ENCODE measurements at places on chromosomes 2 and 18.

GRCh38 chr2:54456612-54457322 lies 640 bp downstream of the SPTBN1 start:
- no peak for DNase-seq

- DNase-seq, result no peak
Measured at GRCh38 chr2:227578642-227579041, 20.1 kb upstream of the SCYGR2 start.

DNA sequence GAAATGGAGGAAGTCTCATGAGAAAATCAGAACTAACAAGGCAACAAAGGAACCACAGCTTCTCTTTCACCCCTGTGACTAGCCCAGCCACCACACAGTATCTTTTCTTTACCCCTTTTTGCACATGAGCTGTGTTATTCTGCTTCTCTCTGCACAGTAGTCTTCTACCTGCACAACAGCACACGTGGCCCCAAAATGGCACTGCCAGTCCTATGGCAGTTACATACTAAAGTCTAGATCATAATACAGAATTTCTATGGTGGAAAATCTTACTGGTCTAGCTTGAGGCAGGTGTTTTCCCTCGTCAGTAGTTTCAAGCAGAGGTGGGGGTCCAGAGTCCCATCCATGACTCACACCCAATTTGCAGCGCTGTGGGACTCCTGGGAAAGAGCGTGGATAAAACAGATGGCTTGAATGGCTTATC lies 177.7 kb downstream of the DIS3L2 start:
- no peak for DNase-seq

DNA sequence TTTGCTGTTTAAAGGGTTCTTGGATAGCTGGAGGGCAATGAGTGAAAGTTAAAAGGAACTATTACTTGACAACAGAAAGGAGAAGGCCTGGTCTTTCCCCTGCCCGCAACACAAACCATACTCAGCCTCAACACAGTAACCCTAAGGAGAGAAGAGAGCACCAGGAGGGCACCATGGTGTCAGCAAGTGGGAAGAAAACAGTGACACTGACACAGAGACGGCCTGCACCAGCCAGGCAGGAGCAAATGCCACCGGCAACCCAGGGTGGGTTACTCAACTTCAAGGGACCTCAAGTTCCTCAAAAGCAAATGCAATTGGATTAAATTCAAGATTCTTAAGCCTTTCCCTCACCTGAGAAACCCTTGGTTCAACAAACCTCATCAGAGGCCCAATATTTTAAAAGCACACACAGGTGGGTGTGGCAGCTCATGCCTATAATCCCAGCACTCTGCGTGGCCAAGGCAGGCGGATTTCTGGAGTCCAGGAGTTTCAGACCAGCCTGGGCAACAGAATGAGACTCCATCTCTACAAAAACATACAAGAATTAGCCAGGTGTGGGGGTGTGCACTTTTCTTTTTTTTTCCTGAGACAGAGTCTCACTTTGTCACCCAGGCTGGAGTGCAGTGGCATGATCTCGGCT lies 52.3 kb downstream of the TFCP2L1 start:
- no peak for DNase-seq

DNA sequence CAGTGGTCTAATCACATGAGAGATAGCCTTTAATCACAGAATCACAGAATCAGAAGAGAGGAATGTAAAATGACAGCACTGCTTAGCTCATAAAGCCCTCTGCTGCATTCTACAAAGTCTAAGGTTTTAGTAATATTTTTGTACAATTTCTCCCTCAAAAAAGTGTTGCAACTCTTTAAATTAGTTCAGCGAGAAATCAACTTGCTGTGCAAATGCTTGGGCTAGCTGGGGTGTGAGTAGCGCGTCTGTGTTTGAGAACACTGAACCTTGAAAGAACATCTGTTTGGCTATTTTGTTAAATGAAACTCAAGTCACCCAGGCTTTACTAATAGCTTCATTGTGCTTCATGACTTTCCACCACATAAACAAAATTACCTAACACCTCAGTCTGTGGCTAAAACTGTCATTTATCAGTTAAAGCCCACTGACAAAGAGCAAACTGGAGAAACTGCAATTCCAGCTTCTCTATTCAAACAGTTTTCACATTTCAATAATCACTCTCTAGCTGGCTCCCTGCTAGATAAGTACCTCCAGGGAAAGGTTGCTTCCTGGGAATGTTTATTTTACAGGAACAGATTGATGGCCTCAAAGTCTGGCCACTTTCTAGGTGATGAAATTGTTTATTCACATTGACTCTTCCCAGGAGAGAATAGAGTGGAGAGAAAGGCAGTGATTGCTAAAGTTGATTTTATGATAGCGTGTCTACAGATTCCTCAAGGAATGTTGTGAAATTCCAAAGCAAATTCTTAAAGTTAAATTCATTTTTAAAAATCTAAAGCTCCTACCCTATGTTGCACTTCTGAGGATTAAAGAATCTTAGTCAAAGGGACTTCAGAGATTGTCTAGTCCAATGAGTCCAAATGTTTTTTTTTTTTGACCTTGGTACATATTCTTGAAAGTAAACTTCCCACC lies 36.0 kb upstream of the STAT1 start:
- peak; percentile 38 for DNase-seq

DNA sequence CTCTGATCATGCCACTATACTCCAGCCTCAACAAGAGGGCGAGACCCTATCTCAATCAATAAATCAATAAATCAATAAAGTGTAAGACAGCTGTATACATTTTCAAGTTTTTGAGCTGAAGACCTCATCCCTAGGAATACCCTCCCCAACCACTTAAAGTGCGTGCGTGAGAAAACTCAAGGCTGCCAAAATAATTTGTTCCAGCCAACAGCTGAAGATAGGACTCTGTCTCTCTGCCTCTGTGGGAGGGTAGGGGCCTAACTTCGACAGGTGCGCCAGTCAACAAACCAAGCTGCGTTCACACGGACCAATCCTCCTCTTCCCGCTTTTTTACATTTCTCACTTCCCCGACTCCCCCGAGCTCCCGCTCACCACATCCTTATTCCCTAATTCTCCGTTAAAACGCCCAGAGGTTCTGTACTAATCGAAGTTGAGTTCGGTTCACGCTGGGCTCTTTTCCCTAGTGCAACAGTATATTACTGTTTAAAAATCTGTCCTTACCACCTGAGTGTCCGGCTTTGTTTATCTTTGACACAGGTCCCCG lies 618 bp downstream of the POLR2D start:
- no peak for DNase-seq

GRCh38 chr2:234761910-234762309 lies 189.9 kb upstream of the SH3BP4 start:
- DNase-seq, result no peak

GRCh38 chr2:17805717-17806363 lies 10.4 kb upstream of the MSGN1 start:
- no peak for DNase-seq

DNA sequence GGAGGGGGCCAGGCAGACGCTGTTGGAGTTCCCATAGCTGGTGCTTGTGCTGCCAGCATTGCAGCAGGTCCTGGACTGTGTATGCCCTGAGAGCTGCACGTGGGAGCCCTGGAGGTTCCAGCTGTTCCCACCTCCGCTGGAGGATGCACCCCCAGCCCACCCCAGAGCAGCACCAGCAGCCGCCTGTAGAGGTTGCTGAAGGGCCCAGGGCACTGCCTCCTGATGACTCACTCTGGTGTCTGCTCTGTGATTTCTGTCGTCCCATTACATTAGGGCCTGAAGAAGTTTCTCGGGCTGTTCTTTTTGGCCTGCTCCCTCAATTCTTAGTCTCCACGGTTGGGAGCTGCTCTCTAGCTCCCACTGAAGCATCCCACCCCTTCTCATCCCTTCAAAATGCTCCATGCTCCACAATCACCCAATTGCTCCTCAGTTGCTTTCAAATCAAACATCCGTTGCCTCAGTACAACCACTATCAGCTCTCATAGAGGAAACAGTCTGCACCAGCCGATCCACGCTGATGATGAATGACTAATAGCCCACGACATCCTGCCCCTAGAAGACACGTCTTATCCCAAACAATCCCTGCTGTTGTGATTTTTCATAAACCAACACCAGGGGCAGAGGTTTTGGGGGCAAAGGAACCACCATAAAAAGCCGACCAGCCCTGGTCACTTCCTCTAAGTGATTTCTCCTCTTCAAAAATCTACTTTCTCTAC lies 65.2 kb upstream of the RNF152 start:
- no peak for DNase-seq

- no peak for DNase-seq
Measured at GRCh38 chr18:9097349-9097748, 5.2 kb upstream of the NDUFV2 start.

GRCh38 chr18:31792580-31792911 lies 31.9 kb upstream of the SLC25A52 start:
- DNase-seq, result no peak

DNA sequence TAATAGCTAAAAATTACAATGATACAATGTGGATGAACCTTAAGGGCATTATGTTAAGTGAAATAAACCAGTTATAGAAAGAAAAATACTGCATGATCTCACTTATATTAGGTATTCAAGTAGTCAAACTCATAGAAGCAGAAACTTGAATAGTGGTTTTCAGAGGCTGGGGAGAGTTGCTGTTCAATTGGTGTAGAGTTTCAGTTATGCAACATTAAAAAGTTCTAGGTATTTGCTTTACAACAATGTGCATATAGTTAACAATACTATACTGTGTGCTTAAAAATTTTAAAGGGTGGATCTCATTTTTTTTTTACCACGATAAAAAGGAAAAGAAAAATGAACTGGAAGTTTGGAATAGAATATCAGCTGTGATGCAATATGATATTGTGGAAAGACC lies 479.1 kb downstream of the SPAG16 start:
- no peak for DNase-seq

- no peak for DNase-seq
Measured at GRCh38 chr2:71689393-71689792, 236.0 kb downstream of the DYSF start.

DNA sequence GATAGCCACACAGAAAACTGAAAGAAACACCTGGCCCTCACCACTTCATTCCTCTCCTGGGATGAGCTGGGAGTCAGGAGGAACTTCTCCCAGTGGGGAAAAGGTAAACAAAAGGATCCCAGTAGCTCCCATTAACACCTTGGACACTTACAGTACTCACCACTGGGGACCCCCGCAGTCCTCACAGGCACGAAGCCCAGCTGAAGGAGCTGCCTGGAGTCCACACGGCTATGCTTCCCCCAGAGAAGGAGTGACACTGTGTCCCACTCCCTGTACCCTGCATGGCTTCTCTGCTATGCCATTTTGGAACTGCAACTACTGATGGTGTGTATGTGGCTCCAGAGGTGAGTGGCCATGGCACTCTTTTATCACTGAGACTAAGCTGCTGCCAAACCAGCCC lies 1565.1 kb downstream of the LRP1B start:
- no peak for DNase-seq

DNA sequence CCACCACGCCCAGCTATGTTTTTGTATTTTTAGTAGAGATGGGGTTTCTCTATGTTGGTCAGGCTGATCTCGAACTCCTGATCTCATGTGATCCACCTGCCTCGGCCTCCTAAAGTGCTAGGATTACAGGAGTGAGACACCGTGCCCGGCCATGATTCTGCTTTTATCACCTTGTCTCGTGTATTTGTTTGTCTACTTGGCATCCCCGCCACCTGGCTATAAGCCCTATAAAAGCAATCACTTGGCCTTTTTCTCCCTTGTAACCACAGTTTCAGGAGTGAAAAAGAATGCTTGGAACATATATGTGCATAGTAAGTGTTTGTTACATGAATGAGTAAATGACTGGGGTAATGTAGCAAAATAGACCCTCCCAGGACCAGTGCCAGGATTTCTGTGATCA lies 77.5 kb upstream of the PAPOLG start:
- no peak for DNase-seq

DNA sequence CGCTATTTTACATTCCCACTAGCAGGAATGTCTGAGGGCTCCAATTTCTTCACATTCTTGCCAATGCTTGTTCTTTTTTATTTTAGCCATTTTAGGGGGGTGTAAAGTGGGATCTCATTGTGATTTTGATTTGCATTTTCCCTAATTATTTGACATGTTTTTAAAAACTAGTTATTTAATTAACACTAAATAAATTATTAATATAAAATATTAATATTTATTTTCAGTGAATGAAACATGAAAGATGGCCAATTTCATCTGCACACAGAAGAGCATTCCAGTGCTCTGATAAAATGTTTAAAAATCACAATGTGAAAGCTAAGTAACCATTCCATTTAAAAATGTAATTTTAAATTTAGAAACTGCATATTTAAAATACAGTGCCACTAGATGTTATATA lies 322.2 kb upstream of the ZNF521 start:
- DNase-seq, result no peak

GRCh38 chr2:186594001-186594722 lies 4.3 kb downstream of the ITGAV start:
- no peak for DNase-seq

GRCh38 chr2:134008837-134009236 lies 245.0 kb upstream of the MGAT5 start:
- no peak for DNase-seq

- DNase-seq, result no peak
Measured at GRCh38 chr2:186636800-186637496, 47.1 kb downstream of the ITGAV start.

GRCh38 chr18:9782073-9782857 lies 74.2 kb downstream of the RAB31 start:
- no peak for DNase-seq

- DNase-seq, result no peak
Measured at GRCh38 chr2:189076120-189076519, 101.9 kb downstream of the COL3A1 start.

- DNase-seq, result no peak
Measured at GRCh38 chr2:109173311-109174171, 44.5 kb downstream of the SH3RF3 start.

DNA sequence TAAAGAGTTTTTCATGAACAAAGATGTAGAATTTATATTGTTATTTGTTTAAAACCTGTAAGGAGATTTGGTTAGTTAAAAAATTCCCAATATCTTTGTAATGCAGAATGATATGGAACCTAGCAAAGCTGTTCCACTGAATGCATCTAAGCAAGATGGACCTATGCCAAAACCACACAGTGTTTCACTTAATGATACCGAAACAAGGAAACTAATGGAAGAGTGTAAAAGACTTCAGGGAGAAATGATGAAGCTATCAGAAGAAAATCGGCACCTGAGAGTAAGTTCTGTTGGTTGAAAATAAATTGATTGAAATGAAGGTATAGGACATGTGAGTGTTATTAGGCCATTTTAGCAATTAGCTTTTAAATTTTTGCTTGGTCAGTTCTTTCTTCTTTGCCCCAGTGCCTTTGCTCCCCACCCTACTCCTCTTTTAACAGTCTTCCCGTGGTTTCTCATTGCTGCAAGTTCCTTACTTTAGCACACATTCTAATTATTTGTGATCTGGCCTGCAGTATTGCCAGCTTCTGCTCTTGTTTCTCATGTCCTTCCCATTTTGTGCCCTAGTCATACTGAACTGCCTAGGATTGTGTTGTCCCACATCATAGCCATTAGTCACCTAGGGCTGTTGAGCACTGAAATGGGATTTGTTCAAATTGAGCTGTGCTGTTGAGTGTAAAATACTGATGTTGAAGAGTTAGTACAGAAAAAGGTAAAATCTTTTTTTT lies 36.6 kb downstream of the VAPA start:
- DNase-seq, result no peak

- no peak for DNase-seq
Measured at GRCh38 chr2:176083796-176084261, at the start of gene EVX2. TSS of gene EVX2 (minus strand) at chr2:176083962. CDS start at chr2:176083776, 186 bp downstream.

- no peak for DNase-seq
Measured at GRCh38 chr2:220075835-220076234, 448.4 kb downstream of the SLC4A3 start.

All from right renal pelvis (tissue), 4 donors.